ENCODE measurements at places on chromosomes 7 and 10.

- no peak for DNase-seq
These were observed 21.0 kb downstream of the OR2F1 start for GRCh38 chr7:143975617-143976016.

GRCh38 chr10:13087986-13088618, 11.9 kb upstream of the OPTN start:
- DNase-seq: no peak

GRCh38 chr7:70165477-70166170, 567.3 kb downstream of the AUTS2 start:
- no peak for DNase-seq

GRCh38 chr7:51310131-51310583, 6.5 kb downstream of the COBL start:
- DNase-seq: no peak

DNA sequence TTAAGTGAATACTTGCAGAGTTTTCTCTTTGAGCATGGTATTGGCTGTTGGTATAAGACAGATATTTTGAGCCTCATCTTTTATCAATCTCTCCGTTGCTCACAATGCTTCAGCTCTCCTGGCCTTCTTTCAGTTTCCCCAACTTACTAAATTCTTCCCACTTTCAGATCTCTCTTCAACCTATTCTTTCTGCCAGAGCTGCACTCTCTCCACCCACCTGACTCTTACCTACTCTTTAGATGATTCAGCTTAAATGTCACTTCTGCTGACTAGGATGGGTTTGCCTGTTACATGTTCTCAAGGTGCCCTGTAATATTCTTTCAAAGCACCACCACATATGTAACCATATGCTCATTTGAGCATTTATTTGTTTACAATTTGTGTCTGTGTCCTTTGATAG, 1.6 kb downstream of the EXOSC1 start:
- no peak for DNase-seq
